ENCODE measurements at places on chromosomes 16 and 17.

DNA sequence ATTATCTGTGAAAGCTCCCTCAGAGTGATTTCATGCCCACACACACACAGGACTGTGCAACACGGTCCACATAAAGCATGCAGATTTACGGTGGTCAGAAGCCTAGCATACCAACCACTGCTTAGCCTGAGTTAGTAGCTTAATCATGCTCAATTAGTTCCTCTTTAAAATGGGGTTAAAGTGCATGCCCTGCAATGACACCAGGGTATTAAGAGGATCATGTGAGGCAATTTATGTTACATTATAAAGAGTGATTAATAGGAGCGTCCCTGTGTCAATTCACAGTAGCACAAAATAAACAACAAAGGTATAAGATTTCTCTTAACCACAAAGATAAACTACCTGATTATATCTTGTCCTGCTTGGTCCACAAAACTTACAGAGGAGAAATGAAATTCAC lies 39.8 kb downstream of the C17orf67 start:
- DNase-seq, result no peak

DNA sequence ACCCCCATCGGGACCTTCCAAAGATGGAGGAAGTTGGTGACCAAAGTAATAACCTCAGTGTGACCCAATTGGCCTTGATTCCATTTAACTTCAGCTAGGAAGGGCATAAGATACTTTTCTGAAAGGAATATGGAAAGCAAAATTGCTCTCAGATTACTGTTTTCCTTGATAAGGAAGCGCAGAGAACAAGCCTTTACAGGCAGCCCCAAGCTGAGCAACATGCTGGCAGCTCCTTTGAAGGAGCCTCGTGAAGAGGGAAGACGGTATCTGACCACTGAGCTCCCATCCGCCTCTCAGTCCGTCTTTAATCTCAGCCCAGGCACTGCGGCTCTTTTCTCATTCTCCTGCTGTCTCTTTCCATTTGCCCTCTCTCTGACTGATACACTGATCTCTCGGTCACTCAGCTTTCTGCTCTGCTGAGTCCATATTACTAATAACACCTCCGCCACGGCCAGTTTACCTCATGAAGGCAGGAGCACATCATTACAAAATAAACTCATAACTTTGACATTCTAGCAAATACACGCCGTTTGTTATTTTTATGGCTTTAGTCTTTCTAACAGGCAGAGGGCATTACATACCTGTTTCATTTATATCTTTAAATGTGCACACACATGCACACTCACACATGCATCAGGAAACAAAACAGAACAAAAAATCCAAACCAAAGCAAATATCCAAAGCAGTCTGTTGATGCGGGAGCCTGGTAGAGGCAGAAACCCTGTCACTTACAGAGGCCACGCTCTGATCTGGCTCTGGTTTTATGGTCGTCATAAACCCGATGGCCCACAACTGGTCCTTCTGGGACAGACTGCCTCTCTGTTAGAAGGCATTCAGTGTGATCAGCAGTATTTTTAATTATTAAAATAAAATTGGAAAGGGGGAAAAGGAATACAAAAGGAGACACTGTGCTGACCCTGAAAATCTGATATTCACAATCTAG lies 183.2 kb downstream of the AATF start:
- no peak for DNase-seq

DNA sequence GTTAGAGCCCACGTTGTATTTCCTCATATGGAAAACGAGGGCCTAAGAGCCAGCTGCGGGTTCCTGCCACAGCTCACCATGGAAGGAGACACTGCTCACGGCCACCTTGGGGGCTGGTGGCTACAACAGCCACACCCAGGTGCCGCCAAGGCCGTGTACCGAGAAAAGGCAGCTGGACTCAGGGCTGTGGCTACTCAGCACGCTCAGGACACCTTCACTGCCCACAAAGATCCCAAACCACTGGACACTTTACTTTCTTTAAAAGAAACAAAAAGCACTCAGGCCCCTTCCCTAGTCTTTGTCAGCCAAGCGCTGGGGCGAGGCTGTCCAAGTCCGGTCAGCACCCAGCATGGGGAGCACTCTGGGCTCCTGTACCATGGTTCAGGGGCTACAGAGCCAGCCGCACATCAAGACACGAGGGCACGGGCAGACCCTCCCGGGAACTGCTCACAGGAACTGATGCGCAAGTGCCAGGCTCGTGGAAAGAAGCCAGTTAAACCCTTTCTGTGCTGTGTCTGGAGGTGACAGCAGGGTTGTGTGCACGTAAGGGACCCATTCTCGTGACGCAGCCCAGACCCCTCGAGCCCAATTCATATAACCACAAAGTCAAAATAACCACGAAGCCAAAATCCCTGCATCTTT lies 18.5 kb downstream of the SLC16A3 start:
- no peak for DNase-seq

DNA sequence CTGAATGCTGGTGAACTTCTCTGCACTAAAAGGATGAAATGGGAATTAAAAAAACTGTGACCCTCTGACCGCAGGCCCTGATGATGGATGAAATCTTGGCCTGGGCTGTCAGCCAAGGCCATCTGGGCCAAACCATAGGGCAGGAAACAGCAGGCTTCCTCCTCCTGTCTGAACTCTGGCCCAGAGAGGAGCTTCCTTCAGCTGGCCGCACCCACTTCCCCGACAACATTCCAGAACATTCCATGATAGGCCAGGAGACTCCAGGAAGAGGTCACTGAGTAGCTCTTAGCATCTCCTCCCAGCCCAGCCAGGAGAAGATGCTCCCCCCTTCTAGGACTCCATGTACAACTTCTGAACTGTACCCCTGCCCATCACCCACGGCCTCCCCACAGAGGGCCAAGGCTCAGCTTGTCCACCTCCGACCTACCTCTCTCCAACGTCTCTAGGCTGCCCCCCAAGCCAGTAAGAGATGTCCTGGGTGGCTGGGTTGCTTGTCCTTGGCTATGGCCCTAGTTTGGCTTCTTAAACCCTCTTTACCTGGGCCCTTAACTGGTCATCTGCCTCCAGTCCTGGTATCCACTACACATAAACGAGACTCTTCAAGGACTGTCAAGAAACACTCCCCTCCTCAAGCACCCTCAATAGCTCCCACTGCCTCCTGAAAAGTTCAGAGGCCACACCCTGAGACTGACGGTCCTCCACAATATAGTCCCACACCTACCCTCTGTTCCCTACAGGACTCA lies 1.7 kb downstream of the RPH3AL start:
- DNase-seq, result no peak

DNA sequence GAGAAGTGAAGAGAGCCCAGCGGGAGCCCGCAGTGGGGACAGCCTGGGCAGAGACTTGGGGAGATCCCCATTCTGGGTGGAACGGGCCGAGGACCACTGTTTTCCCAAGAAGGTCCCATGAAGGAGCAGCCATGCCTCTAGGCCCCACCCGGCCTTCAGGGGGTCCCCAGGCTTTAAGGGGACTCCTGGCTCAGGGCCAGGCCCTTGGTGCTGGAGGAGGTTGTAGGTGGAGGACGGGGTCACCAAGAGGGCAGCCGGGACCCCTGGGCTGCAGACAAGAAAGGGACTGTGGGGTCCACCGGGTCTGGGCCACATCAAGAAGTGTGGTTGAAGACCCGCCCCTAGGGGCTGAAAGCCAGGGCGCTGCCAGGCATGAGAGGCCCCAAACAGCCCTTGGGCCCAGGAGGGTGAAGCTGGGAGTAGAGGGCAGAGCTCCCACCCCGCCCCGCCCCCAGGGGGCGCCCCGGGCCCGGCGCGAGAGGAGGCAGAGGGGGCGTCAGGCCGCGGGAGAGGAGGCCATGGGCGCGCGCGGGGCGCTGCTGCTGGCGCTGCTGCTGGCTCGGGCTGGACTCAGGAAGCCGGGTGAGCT lies at the start of gene PRSS21:
Gene PRSS21 (plus strand): TSS at position 487 of the 589 bp plus-strand sequence. CDS start 32 bp downstream, at position 519.
- no peak for DNase-seq

GRCh38 chr16:19102187-19102872 lies 11.4 kb upstream of the ITPRIPL2 start:
- DNase-seq, result peak; percentile 8

GRCh38 chr17:78873519-78874340 lies 29.3 kb downstream of the CEP295NL start:
- no peak for DNase-seq

DNA sequence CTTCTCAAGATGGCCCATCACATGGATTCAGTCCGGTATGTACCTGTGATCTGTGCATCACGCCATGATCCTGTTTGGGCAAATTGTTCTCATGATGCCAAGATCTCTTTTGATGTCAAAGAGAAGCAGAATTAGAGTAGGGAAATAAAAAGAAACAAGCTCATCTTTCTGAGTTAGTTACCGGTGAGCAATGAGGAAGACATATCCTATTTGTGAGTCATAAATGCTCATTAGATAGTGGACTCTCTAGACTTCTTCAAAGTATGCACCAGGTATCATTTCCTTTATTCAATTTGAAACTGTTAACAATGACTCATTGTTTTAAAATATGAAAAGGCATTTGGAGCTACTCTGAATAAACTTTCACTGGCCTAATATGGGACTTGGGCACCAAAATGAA lies 8.0 kb upstream of the KRTAP4-12 start:
- no peak for DNase-seq

DNA sequence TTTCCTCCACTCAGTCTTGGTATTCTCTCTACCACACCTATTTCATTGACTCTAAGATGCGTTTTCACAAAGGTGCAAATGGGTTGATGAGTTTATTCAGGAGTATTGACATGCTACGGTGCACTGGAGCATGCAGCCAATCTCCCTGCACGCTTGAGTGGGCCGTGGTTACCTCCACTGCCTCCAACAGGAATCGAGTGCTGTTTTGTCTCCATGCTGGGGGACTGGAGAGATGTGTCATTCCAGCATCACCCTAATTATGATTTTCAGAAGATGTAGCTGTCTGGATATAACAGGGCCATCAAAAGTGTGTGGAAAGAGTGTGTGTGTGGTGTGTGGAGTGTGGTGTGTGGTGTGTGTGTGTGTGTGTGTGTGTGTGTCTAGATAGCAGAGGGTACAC lies 351.6 kb upstream of the ZFHX3 start:
- DNase-seq, result peak; percentile 24

- no peak for DNase-seq
These were observed 3.1 kb downstream of the NATD1 start for GRCh38 chr17:21249920-21250703.

- no peak for DNase-seq
These were observed 332.0 kb downstream of the BCAS3 start for GRCh38 chr17:61009663-61010062.

GRCh38 chr17:27526604-27527002 lies 70.4 kb downstream of the KSR1 start:
- DNase-seq, result no peak

GRCh38 chr17:7014995-7015958 lies 2.9 kb downstream of the RNASEK start:
- DNase-seq, result no peak

DNA sequence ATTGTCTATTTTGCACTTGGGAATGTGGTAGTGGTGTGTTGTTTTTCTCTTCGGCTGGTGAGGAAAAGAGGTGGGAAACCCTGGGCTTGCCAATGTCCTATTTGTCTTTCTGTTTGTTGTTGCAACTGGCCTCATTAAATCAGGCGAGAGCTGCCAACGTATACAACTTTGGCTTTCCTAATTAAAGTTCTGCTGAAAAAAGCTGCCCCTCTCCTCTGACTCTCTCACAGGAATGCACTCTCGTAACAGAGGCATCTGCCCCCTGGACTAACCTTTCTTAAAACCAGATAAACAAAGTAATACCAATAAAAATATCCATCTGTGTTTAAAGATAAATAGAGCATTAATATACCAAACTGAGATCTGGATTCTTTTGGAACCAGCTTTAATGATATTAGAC lies 7.8 kb downstream of the CDRT15 start:
- DNase-seq, result no peak

GRCh38 chr16:15952265-15952711 lies 2.9 kb downstream of the ABCC1 start:
- no peak for DNase-seq

DNA sequence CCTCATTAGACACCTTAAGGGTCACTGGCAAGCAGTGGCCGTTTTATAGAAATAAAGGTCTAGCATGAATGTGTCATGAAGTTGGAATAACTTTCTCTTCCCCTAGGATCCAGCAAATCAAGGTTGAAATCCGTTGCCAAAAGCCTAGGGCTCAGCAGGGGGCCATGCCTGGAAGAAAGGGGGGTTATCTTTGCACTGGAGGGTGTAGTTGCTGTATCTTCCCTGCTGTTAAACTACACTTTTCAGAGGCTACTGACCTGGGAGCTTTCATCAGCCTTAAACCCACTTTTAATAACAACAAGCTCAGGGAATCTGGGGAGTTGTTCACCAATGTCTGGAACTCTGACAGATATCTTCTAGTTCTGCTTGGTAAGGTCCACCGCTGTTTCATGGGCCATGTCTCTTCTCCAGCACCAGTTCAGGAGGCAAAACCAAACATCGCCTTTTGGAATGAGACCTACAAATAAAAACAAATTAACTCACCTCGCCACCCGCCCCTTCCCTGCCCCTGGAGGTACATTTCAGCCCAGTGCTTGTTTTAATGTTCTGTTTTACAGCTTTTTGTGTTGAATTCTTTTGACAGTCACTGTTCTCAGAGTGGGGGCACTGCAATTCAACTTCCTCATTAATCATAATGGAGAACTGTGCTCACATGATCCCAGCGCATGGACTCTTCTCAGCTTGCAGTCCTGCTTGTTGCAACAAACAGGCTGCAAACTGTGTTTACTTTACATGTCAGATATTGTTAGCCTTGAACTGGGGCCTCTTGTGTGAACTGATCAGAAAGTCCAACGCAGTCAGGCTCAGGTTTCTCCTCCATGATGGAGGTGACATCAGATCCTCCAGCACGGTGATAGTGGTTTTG lies 508.7 kb downstream of the KCNJ2 start:
- DNase-seq, result no peak

DNA sequence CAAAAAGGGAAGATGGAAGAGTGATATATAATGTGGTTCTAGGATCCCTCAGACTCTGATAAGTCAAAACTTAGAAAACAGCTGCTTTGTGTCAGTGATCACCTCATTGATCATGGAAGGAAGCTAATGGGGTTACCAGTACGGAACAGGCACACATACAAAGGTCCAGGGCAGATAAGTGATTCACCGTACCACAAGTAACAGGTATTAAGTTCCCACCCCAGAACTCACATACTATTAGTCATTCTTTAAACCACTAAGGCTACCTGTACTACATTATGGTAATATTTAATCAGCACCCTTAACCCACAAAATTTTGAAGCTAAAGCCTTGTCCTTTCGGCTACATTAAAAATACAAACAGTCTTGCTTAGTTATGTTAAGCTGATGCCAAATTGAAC lies 17.4 kb downstream of the RNF43 start:
- no peak for DNase-seq

DNA sequence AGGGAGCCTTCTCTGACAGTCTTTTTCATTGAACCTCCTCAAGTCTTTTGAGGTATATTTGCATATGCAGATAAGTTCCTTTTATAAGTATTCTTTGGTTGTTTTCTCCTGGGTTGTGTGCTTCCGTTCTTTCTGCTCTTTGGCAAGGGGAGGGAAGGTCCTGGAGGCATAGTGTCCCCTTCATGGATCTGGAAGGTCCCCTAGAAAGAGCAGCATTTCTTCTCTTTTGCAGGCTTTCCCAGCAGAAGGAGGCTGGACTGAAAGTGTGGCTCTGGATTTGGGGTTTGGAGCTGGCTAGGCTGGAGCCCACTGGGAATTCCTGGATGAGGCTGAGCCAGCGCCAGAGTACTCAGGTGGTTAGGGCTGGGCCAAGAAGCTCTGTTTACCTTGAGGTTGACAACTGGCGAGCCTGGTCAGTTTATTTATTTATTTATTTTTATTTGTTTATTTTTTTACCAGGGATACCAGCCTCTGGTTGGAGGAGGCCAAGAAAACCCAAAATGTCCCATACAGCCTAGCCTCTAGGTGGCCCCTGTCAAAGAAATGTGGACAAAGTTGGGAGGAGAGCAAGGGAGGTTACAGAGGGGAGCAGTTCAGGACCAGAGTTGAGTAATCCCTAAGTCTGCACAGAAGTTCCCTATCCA lies 5.4 kb upstream of the TOP2A start:
- no peak for DNase-seq

Data from coronary artery (tissue), 2 donors.